GM13976 (cell line): ENCODE measurements at places on chromosomes 3 and 15.

GRCh38 chr15:48693484-48693883 lies 48.0 kb upstream of the FBN1 start:
- DNase-seq = no peak

GRCh38 chr3:18987070-18987469 lies 161.2 kb upstream of the KCNH8 start:
- no peak for DNase-seq

GRCh38 chr15:78343276-78344060 lies 3.3 kb downstream of the CRABP1 start:
- no peak for DNase-seq

- no peak for DNase-seq
Measured at GRCh38 chr3:47581422-47581821, 2.8 kb upstream of the CSPG5 start.

- no peak for DNase-seq
Measured at GRCh38 chr15:99486371-99487336, 79.1 kb upstream of the MEF2A start.

GRCh38 chr3:188123170-188123905 lies 30.6 kb upstream of the LPP start:
- DNase-seq = no peak

GRCh38 chr15:84035399-84035766 lies 200.2 kb upstream of the GOLGA6L4 start:
- DNase-seq = peak; percentile 31

DNA sequence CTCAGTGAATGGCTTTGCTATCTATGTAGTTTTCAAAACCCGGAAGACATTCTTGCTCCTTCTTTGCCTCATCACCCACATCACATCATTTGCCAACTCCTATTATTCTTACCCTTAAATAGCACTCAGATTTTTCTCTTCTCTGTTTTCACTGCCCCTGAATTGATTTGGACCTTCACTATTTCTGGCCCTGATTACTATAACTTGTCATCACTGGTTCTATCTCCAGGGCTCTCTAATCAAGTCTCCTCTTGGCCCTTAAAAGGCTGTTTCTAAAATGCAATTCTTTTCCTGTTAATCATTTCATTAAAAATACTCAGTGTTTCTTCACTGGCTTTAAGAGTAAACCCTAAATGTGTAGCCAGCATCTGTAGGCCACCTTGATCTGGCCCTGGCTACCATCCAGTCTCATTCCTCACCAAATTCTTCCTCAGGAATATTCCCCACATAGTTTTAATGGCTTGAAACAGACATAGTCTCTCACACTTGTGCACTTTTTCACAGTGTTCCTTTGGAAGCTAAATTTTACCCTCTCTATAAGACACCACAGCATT lies 437.1 kb upstream of the CBLB start:
- no peak for DNase-seq

DNA sequence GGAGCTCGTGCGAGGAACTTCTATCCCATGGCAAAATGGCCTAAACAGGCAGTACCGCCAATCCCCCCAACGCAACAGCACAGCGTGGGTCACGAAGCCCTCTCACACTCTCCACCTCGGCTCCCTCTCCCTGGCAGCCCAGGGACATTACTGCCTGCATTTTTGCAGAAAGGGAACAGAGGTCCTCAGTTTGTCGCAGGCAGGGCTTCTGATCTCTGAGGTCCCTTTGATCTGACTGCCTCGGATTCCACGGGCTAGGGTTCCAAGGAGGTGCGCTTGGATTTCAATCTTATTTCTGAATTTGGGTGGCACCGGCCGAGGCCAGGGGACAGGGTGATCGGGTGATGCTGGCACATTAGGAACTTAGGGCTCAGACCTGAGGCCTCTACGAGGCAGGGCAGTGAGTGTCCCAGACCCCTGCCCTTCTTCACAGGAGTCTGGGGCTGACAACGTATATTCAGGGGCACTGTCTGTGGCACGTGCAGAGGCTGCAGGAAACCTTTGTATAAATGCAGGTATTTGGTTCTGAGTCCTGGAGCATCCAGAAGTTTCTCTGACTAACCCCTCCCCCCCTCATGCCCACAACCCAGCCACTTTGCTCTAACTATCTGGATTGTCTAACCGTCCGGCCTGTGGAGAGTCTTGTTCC lies 197.9 kb downstream of the XXYLT1 start:
- no peak for DNase-seq

- DNase-seq = peak; percentile 19
Measured at GRCh38 chr3:46668116-46668515, 25.4 kb downstream of the ALS2CL start.

- DNase-seq = no peak
Measured at GRCh38 chr3:190616637-190617036, 102.8 kb downstream of the IL1RAP start.

GRCh38 chr15:48182749-48183148 lies 4.7 kb upstream of the MYEF2 start:
- no peak for DNase-seq

- no peak for DNase-seq
Measured at GRCh38 chr3:112740835-112741234, 99.9 kb upstream of the CCDC80 start.

- no peak for DNase-seq
Measured at GRCh38 chr3:53003320-53003719, 42.6 kb downstream of the SFMBT1 start.

DNA sequence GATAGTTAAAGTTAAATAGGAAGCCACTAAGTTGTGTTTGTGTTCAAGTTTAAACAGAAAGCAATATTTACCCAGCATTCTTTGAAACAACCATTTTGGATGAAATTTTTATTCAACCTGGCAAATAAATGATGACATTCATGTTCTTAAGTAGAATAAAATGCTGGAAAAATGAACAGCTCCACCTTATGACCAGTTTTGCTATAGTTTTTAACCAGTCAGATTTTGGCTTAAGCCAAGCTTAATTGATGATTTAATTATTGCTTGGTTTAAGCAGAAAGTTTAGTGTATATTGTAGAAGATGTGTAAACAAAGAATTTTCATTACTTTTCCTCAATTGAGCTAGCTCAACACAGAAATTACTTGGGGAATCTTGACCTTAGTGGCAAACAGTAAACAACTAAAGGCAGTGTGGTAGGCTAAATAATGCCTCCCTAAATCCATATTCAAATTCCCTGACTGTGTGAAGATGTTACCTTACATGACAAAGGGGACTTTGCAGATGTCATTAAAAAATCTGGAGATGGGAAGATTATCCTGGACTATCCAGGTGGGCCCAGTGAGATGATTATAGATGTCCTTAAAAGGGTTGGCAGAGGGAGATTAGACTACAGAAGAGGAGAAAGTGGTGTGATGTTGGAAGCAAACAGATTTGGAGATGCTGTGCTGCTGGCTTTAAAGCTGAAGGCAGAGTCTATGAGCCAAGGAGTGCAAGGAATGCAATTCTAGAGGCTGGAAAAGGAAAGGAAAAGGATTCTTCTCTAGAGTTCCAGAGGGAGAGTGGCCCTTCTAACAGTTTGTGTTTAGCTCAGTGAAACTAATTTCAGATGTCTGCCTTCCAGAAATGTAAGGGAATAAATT lies 448.6 kb upstream of the GOLIM4 start:
- DNase-seq = no peak

DNA sequence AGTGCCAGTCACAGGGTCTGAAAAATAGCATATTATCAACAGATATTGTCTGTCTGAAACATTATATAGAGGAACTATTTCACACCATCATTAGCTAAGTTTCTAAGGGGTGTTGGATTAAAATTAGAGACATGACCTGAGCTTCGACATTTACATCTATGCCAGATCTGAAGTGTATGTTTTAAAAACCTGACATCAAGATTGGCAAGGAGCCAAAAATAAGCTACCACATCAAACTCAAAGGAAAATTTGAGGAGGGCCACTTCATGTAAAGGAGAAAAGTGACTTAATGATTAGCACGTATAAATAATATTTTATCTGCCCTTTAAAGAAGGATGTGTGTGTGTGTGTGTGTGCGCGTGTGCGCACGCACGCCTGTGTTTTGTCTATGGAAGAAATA lies 752.0 kb upstream of the GRM7 start:
- no peak for DNase-seq

- DNase-seq = no peak
Measured at GRCh38 chr15:69712991-69713390, 260.4 kb downstream of the RPLP1 start.

- peak; percentile 42 for DNase-seq
Measured at GRCh38 chr3:72702997-72703396, 145.2 kb downstream of the SHQ1 start.

- DNase-seq = no peak
Measured at GRCh38 chr3:195450731-195451229, 8.0 kb upstream of the ACAP2 start.

GRCh38 chr3:116254541-116254940 lies 190.7 kb downstream of the LSAMP start:
- DNase-seq = no peak

DNA sequence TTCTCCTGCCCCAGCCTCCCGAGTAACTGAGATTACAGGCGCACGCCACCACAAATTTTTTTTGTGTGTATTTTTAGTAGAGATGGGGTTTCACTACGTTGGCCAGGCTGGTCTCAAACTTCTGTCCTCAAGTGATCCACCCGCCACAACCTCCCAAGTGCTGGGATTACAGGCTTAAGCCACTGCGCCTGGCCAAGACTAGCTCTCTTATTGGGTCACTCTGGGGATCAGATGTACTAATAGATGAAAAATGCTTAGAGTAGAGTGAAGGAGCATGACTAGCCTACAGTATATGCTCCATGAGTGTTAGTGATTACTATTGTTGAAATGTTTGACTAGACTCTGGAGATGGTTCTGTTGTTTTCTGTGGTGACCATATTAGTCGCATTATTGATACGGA lies 21.8 kb downstream of the RARB start:
- DNase-seq = no peak

GRCh38 chr3:55097441-55097840 lies 169.6 kb upstream of the LRTM1 start:
- DNase-seq = no peak

GRCh38 chr15:64855205-64855975 lies 13.7 kb downstream of the PLEKHO2 start:
- DNase-seq = no peak

GRCh38 chr3:62446337-62446940 lies 73.1 kb upstream of the FEZF2 start:
- DNase-seq = no peak

DNA sequence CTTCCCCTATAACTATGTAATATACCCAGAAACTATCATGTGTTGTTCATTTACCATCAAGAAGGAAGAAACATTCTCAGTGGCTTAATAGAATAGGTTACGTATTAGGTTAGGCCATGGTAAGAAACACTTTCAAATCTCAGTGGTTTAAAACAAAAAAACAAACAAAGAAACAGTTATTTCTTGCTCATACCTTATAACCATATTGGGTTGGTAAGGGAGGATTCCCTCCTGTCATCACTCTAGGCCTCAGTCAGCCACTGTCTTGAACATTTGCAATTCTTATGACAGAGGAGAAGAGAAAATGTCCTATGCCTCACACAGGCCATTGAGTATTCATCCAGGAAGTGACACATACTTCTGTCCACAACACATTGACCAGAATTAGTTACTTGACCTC lies 727.7 kb upstream of the NECTIN3 start:
- no peak for DNase-seq

- no peak for DNase-seq
Measured at GRCh38 chr3:123657568-123657967, 72.7 kb upstream of the HACD2 start.

DNA sequence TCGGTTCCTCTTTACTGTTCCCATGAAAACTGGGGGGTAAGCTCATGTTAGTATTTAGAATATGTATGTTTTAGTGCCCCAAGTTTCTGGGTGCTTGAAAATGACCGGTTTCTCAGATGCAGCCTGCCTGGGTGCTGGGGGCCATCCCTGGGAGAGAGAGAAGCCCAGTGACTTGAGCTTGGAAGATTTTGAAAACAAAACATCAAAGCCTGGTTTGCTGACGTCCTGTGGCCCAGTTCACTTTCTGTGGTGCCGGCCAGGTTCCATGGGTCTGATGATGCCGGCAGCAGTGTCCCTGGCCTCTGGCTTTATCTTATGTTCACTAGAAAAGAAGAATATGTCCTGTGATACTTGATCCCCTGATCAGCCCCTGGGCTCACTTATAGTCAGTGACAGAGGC lies 17.1 kb downstream of the APBA2 start:
- DNase-seq = no peak

DNA sequence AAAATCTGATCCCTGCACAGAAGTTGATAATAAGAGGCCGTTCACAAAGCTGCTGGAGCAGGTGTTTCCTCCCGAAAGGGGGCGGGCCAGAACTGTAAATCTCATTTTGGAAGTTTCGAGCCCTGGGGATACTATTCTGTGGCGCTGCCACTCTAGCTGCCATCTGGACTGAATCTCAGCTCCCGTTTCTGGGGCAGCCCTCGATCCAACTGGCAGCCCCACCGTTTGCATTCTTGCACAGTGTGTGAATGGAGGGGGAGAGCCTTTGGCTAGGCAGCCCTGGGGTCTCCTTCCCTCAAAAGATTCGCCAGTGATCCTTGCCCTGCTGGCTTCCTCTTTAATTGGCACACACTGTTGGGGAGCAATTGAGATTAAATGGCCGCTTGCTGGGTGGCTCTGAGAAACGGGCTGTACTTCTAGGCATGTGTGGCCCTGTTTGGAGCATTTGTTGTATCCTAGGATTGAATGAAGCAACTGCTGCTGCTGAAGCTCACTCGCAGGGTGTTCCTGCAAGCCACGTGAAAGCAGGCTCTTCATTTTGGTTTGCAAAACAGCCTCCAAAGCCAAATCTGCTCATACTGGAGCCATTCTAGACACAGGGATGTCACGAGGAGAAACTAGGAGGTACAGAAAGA lies 57.2 kb upstream of the TOPAZ1 start:
- DNase-seq = no peak

DNA sequence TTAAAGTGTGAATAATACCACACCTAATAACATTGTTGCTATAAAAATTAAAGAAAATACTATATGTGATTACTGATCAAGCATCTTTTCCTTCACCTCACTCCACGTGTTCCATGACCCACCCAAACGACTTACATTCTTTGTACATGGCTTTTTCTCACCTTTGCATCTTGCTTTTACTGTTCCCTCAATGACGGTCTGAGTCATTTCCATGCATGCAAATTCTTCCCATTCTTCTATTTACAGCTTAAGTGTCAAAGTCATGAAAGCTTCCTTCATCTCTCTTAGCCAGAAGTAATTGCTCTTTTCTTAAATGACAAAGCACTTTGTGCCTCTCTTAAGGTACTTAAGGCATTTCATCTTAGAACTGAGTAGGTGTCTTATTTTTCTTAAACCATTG lies 64.0 kb downstream of the GREM1 start:
- DNase-seq = no peak

- DNase-seq = no peak
Measured at GRCh38 chr3:49536875-49537533, 17.3 kb upstream of the BSN start.

GRCh38 chr3:71973274-71974030 lies 188.5 kb upstream of the PROK2 start:
- no peak for DNase-seq

DNA sequence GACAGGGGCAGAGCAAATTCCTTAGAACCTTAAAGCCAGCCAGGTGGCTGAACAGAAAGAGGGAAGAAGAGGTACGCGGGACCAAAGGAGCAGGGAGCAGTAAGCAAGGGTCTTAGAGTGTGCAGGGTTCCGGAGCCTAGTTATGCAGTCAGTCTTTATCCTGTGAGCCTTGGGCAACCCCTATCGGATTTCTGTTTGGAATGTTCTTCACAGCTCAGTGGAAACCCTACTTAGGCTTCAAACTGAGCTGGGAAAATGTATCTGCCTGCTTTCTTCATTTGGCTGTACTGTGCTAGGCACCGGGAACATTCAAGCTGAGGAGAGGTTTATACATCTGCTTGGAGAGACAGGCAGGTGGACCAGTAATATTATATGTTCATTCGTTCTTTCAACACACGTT lies 37.1 kb downstream of the PSMD6 start:
- no peak for DNase-seq
